ENCODE measurements at places on chromosomes 2 and 18.

- no peak for DNase-seq
Observed at GRCh38 chr2:10668402-10669012, 21.3 kb downstream of the NOL10 start.

DNA sequence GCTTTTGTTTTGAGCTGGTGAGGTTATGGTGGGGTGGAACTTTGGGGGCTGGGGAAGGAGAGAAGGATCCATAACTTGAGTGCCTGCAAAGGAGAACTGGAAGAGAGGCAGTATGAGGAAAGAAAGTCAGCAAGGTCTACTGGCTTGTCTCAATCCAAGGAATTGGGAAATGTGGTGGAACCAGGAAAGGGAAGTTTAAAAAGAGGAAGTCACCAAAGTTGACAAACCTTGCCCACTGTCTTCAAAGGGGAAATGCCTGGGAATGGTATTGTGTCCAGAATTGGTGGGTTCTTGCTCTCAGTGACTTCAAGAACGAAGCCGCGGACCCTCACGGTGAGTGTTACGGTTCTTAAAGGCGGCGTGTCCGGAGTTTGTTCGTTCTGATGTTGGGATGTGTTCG is 304.1 kb upstream of the FAM98A start:
- DNase-seq, result no peak

DNA sequence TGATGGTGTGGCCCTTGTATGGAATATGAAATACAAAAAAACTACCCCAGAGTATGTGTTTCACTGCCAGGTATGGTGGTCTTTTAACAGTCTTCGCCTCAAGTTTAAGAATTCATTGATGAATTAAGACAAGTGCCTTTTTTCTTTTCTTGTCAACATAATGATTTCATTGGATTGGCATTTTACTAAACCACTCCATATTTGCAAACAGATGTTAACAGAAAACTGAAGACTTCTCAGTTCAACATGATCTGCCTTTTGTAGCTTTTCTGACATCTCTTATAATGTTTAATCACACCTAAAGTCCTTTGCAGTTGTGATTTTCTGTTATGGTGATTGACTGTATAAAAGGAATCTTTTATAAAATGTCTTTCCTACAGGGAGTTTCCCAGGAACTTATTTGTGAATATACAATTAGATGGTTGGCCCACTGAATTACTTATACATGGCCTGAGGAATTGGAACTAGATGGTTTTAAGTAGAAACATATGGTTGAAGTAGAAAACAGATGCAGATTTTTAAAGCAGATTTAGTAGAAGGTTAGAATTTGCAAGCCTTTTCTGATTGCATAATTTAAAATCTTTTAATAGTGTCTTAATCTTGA is 39.7 kb downstream of the DYNC1I2 start:
- DNase-seq, result no peak

- no peak for DNase-seq
Observed at GRCh38 chr18:54192415-54192814, 32.1 kb downstream of the MBD2 start.

DNA sequence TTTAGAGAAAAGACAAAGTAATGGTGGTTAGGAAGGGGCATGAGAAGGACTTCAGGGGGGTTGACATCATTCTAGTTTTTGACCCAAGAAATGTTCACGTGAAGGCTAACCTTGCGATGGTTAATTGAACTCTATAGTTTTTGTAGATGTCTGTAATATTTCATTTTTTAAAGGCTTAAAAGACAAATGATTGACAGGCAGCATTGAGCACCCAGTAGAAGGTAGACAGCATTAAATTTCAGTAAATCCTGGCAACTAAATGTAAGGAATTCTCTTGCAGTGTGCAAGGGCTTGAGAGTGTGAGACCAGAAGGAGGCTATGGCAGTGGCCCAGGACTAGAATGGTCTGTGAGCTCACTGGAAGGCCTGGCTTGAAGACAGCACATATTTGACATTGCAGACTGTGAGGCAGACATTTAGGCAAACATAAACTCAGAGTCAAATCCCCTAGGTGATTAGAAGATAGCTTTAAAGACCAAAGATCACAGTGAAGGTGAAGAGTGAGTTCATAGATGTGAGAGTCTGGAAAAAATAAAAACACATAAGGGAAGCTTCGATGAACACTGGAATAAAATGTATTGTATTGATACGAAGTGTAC is 100.1 kb upstream of the MAP4K4 start:
- DNase-seq, result no peak

GRCh38 chr18:53114441-53114840 is 774.4 kb downstream of the DCC start:
- DNase-seq, result no peak

DNA sequence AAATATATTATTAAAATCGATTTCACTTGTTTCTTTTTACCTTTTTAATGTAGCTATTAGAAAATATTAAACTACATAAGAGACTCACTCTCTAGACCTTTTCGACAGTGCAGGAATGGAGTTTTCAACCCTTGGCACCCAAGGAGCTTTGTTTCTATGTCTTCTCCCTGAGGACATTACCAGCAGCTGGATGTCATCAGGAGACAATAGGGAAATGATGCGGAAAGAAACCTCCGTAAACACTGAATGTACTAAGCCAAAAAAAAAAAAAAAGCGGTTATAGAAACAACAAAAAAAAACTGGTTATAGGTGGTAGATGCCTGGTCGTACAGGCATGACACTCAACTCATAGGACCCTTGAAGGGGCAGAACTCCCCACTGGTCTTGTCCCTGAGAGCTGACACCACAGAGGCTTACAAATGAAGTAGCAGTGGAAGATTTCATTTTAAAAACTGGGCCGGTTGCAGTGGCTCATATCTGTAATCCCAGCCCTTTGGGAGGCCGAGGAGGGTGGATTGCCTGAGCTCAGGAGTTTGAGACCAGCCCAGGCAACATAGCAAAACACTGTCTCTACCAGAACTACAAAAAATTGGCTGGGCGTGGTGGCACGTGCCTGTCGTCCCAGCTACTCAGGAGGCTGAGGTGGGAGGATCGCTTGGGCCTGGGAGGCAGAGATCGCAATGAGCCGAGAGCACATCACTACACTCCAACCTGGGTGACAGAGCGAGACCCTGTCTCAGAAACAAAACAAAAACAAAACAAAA is 23.8 kb downstream of the THAP4 start:
- no peak for DNase-seq

- no peak for DNase-seq
Observed at GRCh38 chr2:172293952-172294351, 133.4 kb upstream of the ITGA6 start.

GRCh38 chr2:84085562-84085961 is 373.5 kb downstream of the SUCLG1 start:
- DNase-seq, result no peak
